ENCODE measurements at places on chromosomes 1 and 21.
A peak's percentile ranks its signal among the peaks of the same experiment; 100 is the strongest.

GRCh38 chr1:22048351-22049192, 3.9 kb upstream of the CDC42 start:
- DNase-seq = peak; percentile 52

GRCh38 chr1:205057808-205058575, 15.0 kb downstream of the CNTN2 start:
- no peak for DNase-seq

DNA sequence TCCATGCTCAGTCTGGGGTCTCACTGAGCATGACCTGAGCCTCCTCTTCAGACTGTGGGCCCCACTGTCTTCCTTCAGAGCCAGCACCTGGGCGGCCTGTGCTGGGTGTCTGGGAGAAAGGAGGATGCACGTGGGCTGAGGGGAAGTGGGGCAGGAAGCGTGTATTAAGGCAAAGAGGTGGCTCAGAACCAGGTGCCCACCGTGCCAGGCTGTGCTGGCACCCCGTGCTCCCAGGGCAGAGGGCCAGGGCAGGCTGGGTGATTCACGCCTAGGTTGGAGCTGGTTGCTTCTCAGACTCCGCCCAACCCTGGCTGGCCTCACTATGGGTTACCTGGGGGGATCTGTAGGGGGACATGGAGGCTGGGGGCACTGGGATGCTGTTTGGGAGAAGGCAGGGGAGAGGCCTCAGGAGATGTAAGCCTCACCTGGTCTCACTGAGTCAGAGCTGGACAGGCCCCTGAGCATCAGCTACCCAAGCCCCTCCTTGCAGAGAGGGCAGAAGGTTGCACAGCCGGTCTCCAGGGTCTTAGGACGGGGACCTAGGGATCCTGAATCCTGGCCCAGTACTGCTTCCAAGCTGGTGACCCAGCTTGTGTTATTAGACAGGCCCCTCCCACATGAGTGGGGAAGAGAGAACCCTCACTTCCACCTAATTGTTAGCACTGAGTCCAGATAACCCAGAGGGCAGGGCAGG, 18.6 kb upstream of the PADI1 start:
- no peak for DNase-seq

- DNase-seq = no peak
Measured at GRCh38 chr1:211800925-211801607, 29.5 kb downstream of the LPGAT1 start.

DNA sequence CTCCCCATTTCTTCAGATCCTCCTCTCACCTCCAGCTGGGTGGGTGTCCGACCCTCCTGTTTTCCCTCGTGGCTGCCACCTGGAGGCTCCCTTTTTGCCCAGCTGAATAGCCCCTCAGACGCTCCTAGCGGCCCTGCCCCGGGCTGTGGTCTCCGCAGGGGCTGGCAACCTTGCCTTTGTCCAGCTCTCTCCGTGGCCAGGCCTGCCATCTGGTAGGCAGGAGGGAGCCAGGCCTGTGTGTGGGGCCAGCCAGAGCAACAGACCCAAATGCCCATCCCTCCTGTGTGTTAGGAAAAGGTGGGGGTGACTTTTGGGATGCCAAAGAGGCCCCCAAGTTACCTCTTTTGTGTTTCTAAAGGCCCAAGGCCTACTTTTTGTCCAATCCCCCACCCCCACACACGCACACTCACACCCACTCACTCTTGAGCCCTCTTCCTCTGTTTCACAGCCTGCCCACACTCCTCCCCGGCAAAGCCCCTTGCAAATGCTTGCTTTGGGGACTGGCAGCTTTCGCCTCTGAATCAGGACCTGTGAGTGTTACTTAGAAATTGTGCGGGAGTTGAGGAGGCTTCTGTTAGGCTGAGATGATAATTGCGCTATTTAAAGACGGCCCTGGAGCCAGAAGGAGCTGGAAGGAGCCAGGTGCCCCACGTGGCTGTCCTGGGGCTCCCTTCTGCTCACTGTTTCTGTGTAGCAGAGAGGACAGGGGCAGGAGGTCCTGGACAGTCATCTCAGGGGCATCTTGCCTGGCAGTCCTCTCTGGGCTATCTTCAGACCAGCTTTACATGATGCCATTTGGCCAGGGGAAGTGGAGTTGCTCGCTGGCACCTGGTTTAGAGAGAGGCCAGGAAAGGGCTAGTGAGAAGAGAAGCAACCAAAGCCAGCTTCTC, 9.1 kb downstream of the PPFIA4 start:
- no peak for DNase-seq

GRCh38 chr21:45447821-45448220, 42.9 kb downstream of the COL18A1 start:
- DNase-seq = peak; percentile 46

GRCh38 chr1:161719325-161719611, 2.1 kb upstream of the FCRLB start:
- DNase-seq = no peak

DNA sequence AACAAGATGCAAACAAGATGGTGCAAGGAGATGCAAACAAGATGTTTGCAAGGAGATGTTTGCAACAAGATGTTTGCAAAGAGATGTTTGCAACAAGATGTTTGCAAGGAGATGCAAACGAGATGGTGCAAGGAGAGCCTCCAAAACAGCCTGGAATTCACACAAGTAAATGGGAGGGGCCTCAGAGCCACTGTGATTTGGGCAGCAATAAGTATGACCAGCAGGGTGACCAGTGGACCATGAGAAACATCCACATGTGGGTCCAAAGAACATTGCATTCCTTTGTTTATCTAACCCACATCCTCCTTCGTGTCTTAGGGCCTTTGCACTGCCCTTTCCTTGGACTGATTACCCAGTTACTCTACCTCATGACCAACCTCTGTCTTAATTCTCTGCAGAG, 162.9 kb downstream of the PLPP3 start:
- DNase-seq = no peak

DNA sequence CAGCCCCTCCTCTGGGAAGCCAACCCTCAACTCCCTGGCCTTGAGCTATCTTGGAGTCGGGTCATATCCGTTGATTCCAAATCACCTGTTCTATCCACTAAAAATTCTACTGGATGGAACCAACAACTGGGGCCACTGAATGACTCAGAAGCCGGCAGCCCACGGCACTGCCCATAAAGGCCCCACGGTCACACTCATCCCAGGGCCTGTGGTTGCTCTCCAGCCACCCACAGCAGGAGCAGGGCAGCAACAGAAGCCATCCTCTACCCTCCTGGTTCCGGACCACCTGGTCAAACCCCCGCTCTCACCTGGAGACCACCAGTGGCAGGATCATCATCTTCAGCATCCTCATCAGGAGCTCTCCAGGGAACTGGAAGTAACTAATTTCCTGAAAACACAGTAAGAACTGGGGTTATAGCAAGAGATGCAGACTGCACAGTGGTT, 8.4 kb downstream of the SLC1A7 start:
- DNase-seq = no peak

Data from foreskin keratinocyte (primary cell).